Caco-2 (cell line): ENCODE measurements at places on chromosomes 3 and 15.

GRCh38 chr15:72934921-72935320 lies 117.3 kb upstream of the NEO1 start:
- H3K27me3 ChIP-seq: no peaks in the 10 kb centered on the region
- DNase-seq: no peak
- H3K27ac ChIP-seq: no peak overlapping the region
- H3K36me3 ChIP-seq: no peaks in the 10 kb centered on the region

GRCh38 chr3:39750712-39751111 lies 58.7 kb upstream of the MYRIP start:
- H3K4me3 ChIP-seq: no peak overlapping the region
- H3K27me3 ChIP-seq: no peaks in the 10 kb centered on the region
- no peak for DNase-seq

DNA sequence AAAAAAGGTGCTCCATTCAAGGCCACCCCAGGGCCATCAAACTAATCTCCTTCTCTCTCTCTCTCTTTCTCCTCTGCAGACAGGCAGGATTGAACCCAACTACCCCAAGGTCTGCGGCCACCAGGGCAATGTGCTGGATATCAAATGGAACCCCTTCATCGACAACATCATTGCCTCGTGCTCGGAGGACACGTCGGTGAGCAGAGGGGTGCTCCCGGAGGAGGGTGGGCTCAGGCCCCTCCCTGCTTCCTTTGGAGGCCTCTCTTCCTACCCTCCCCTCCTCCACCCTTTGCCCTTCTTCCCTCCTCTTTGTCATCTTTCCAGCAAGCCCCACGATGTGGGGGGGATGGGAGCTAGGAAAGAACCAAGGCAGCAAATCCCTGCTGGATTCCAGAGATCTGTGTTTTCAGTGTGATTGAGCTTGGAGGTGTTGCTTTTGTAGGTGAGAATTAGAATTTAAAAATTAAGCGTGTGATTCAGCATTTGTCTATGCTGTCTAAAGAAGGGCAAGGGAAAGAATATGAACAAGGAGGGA lies 116.3 kb downstream of the CORO2B start:
- DNase-seq: no peak
- no peaks in the 10 kb centered on the region for H3K36me3 ChIP-seq
- H3K4me1 ChIP-seq: no peaks in the 10 kb centered on the region

DNA sequence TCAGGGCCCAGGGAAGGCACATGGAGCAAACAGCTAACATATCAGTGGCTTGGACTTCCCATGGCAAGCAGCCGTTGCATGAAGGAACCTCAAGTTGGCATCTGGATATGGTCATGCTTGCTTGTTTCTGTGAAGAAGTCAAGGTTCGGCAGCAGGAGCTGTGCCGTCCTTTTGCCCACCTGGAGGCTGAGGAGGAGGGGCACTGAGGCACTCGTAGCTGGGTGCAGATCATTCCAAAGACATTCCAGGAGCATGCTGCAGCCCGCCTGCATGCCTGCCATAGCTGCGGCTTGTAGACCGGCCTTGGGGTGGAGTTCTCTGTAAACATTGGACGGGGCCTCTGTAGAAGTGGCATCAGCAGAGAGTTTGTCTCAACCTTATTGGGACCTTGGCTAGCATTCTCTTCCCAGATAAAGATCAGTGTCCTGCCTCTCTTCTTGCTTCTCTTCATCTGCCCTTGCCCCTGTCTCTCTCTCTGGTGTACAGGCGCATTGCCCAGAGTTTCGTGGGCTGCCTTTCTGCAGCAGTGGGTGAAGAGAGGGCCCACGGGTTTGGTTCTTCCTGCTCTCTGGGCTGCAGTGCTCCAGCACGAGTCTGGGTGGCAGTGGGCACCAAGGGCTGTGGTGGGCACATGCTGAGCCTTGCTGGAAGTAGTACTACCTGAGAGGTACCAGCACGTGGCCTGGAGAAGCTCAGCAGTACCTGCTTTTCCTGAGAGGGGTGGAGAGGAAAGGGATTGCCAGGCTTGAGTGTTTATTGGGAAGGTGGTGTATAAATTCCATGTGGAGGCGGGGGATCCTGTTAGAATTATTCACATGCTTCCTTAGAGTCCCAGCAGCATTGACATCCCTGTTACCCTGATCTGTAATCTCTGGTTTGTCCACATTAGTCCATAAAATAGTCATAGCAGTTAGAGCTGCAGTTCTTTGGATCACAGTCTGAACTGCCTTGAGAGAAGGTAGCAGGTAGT lies 49.4 kb downstream of the CHCHD6 start:
- peaks cover 64% of the 10 kb centered on the region for H3K4me1 ChIP-seq
- H3K36me3 ChIP-seq: no peaks in the 10 kb centered on the region; the same call in 1 of the 2 replicates
- H3K4me3 ChIP-seq: no peak overlapping the region

DNA sequence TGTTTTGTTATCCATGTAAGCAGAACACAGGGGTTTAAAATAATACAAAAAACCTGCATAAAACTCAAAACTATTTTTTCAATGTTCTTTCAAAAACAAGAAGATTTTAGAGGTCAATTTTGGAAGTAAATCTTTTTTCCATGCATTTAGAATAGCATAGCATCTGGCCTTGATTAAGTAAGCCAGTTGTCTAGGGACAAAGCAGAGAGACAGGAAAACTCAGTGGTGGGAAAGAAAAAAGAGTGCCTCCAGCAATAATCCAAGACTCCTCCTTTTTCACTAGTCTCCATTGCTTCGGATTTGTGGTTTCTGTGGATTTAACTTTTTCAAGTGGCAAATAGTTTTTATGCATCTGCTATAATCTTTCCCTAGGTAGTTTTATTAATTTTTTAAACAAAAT lies 88.9 kb downstream of the SUCNR1 start:
- no peaks in the 10 kb centered on the region for H3K27me3 ChIP-seq
- no peak overlapping the region for H3K4me3 ChIP-seq
- DNase-seq: no peak
- H3K36me3 ChIP-seq: no peaks in the 10 kb centered on the region
- H3K27ac ChIP-seq: no peak overlapping the region
- no peaks in the 10 kb centered on the region for H3K4me1 ChIP-seq

DNA sequence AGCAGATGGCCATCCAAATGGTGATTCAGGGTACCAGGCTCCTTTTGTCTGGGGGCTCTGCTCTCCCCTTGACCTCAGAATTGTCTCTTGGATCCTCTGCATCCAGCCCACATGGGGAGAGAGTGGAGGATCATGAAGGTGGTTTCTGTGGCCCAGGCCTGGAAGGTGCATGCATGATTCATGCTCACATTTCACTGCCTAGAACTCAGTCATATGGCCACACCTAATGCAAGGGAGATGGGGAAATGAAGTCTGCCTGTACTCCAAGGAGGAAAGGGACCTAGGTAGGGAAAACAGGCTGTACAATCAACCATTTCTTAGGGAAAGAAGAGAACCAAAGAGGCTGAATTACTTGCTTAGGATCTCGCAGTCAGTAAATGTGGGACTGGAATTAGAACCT lies 15.1 kb downstream of the HRG start:
- H3K4me1 ChIP-seq: peaks cover 17% of the 10 kb centered on the region
- no peak overlapping the region for H3K4me3 ChIP-seq

DNA sequence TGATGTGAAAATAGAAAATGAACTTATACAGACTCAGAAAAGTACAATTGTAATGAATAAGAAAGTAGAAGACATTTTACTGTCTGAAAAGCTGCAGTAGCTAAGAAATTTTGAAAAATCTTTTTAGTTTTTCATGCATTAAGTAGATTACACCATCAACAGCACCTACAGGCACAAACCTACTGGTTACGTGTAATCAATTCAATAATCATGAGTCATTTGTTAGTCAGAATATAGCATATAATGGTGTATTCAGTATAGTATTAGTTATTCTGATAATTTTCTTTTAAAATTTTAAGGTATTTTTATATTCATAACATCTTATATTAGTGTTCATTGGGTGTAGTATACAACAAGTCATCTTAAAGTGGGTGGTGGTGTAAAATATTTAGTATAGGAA lies 550.5 kb upstream of the GBE1 start:
- H3K36me3 ChIP-seq: no peaks in the 10 kb centered on the region
- DNase-seq: no peak
- no peaks in the 10 kb centered on the region for H3K27me3 ChIP-seq
- H3K27ac ChIP-seq: no peak overlapping the region
- no peaks in the 10 kb centered on the region for H3K4me1 ChIP-seq

GRCh38 chr3:13610006-13610570 lies 61.2 kb downstream of the FBLN2 start:
- no peaks in the 10 kb centered on the region for H3K4me1 ChIP-seq
- no peaks in the 10 kb centered on the region for H3K36me3 ChIP-seq
- no peak overlapping the region for H3K4me3 ChIP-seq

DNA sequence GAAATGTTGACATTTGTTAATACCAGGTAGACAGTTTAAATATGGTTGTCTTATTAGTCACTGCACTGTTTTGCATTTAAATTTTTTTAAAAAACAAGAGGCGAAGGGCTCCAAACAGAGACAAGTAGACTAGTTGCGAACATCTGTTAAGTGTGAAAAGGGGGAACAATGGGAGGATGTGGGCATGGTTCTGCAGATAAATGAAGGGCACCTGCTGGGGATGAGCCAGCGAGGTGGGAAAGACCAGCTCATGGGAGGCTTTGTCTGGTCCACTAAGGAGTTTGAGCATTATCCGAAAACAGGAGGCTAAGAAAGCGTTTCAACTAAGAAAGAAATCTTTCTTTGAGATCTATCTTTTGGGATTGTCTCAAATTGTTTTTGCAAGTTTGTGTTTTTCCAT lies 72.7 kb downstream of the FBN1 start:
- H3K27me3 ChIP-seq: no peaks in the 10 kb centered on the region
- H3K27ac ChIP-seq: no peak overlapping the region
- H3K4me1 ChIP-seq: no peaks in the 10 kb centered on the region
- DNase-seq: no peak

DNA sequence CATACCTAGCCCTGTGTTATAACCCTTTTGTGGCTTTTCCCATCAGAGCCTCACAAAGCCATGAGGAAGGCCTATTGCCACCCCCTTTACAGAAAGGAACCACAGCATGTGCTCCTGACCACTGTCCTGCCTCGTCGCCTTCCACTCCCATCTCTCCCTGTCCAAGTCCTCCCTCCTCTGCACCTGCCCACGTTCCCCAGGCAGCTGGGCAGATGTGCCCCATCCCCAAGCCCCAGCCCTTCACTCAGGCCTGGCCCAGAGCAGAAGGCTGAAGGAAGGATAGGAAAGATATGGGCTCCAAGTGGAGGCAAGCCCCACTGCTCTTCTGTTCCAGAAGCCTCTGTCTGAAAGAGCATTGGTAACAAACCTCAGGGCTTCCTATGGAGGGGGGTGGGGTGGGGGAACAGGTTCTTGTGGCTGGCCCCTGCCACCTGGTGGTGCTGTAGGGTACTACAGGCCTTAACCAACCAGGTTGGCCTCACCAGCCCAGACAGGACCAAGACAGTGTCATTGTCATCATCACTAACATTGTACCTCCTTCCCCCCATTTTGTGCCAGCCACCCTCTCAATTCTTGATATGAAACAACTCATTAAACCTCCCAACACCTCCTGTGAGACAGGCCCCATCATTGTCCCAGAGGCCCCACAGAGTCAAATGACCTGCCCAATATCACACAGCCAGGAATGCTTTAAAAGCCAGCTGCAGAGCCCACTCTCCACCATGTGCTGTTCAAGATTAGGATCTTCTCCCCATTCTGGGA lies 10.0 kb downstream of the POC1A start:
- H3K4me1 ChIP-seq: no peaks in the 10 kb centered on the region
- H3K4me3 ChIP-seq: no peak overlapping the region
- H3K36me3 ChIP-seq: peaks cover 5% of the 10 kb centered on the region
- no peaks in the 10 kb centered on the region for H3K27me3 ChIP-seq
- DNase-seq: peak; percentile 82

- H3K27ac ChIP-seq: no peak overlapping the region
- H3K27me3 ChIP-seq: no peaks in the 10 kb centered on the region
- no peak overlapping the region for H3K4me3 ChIP-seq
- DNase-seq: no peak
Observed at GRCh38 chr3:190088890-190089289, 31.8 kb downstream of the P3H2 start.

DNA sequence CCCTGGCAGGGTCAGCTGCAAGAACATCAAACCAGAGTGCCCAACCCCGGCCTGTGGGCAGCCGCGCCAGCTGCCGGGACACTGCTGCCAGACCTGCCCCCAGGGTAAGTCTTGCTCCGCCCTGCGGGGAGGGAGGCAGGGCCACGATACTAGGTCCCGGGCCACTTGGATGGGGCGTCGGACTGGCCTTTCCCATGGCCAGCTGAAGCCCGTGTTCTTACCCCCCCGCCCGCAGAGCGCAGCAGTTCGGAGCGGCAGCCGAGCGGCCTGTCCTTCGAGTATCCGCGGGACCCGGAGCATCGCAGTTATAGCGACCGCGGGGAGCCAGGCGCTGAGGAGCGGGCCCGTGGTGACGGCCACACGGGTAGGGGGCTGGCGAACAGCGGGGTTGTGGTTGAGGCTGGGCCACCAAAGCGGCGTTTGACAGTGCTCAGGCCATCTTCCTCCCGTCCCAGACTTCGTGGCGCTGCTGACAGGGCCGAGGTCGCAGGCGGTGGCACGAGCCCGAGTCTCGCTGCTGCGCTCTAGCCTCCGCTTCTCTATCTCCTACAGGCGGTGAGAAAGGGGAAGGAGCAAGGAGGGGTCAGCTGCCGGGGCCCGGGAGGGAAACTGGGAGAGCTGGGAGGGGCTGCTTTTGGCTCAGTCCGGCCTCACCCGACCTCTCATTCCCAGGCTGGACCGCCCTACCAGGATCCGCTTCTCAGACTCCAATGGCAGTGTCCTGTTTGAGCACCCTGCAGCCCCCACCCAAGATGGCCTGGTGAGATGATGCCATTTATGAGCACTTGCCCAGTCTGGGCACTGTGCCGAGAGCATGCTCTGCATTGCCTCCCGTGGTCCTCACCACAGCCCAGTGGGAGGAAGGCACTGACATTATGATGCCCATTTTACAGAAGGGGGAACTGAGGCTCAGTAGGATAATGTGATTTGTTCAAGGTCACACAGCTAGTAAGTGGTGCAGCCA lies 1.7 kb downstream of the CHRD start:
- no peaks in the 10 kb centered on the region; the same call in 1 of the 2 replicates for H3K27me3 ChIP-seq
- H3K4me1 ChIP-seq: peaks cover 22% of the 10 kb centered on the region
- H3K36me3 ChIP-seq: peaks cover 1% of the 10 kb centered on the region; the same call in 1 of the 2 replicates
- DNase-seq: no peak
- H3K27ac ChIP-seq: no peak overlapping the region
- H3K4me3 ChIP-seq: no peak overlapping the region

GRCh38 chr15:88243895-88244787 lies 12.4 kb downstream of the NTRK3 start:
- H3K4me3 ChIP-seq: no peak overlapping the region
- no peak overlapping the region for H3K27ac ChIP-seq
- no peaks in the 10 kb centered on the region for H3K36me3 ChIP-seq
- H3K27me3 ChIP-seq: no peaks in the 10 kb centered on the region

DNA sequence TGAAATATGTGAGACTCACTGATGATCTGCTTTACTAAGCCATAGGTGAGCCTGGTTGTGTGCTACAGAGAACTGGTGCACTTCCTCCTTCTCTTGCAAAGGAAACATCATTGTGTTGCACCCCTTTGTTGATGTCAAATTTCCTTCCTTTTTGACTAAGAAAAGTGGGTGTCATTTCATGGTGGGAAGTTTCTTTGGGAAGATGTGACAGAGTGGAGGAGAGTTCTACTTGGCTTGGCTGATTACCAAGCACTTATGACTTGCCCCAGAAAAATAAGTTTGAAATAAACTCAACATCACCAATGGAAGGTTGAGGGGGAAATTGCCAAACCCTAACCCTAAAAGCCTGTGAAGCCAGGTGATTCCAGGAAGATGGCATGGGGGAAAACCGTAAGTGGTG lies 53.5 kb upstream of the KIF23 start:
- peaks cover 14% of the 10 kb centered on the region for H3K4me1 ChIP-seq
- no peaks in the 10 kb centered on the region for H3K27me3 ChIP-seq
- no peak overlapping the region for H3K27ac ChIP-seq
